Heart right ventricle (tissue), 16 donors: ENCODE measurements at places on chromosomes 3 and 15. TPM values are rescaled to one million over a fixed set of nuclear protein-coding genes. Genes with fewer than 3 reads are reported as not detected.

The SAXO2 gene
- 2.0 TPM for total RNA-seq

DNA sequence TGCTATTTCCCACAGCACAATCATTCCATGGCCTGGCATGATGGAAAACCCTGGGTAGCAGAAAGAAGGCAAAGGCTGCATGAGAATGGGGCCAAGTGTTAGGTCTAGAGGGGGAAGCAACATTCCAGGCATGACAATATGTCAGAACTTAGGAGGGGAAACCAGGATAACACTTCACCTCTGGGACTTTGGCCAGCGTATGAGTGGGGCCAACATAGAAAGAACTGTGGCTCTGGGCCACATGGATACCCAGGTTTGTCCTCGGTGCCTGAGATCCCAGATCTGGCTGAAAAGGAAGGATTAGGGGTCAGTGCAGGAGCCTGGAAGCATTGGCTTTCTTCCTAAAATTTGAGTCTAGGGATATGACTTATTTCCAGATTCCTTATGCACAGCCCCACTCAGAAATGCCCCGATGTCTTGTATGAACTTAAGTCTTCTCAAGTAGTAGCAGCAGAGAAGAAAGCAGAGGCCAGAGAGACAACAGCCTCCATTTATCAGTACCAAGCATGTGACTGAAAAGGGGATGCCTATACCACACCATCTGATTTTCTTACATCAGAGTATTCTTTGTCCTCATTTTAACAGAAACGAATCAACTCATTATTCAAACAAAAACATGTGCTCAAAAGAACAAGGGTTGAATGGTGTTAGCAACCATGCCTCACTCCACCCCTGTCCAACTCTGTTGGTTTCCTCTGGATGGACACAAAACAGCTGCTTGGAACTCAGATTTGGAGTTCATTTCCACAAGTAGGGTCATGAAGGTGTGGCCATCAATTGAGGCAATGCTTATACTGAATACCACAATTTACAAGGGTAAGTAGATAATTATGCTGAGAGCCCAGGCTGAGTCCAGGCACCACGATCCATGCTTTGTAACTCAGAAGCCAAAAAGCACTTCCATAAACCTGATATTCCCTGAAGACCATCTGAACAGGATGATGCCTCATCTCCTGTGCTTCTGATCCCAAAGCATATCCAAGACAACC is 43.7 kb upstream of the NDUFB4 start:
- H3K36me3 ChIP-seq: no peaks in the 10 kb centered on the region
- H3K4me1 ChIP-seq: peaks cover 20% of the 10 kb centered on the region
- no peak overlapping the region for H3K27ac ChIP-seq
- H3K27me3 ChIP-seq: no peaks in the 10 kb centered on the region
- peak; percentile 51 for DNase-seq

- H3K36me3 ChIP-seq: peaks cover 79% of the 10 kb centered on the region
- peaks cover 18% of the 10 kb centered on the region for H3K4me1 ChIP-seq
- DNase-seq: no peak
Observed at GRCh38 chr15:41901431-41901830, 7.6 kb upstream of the SPTBN5 start.

The ILDR1 gene
- not detected for total RNA-seq

DNA sequence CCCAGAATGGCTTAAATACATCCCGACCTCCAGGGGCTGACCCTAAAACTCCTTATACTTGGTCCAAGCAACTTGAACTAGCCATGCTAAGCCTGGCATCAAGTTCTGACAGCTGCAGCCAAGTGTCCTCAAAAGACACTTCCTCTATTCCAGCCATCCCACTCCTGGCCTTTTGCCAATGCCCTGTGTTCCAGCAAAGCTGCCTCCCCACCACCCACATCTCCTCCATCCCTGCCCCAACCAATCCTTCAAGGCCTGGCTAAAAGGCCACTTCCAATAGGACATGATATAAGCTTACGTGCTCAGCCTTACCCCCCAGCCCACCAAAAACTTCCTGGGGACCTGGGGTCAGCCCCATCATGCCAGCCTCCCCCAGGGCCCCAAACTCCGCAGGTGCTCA is 40.9 kb downstream of the SEMA3G start:
- DNase-seq: no peak
- no peaks in the 10 kb centered on the region for H3K27me3 ChIP-seq
- H3K4me1 ChIP-seq: peaks cover 15% of the 10 kb centered on the region

GRCh38 chr15:72497402-72497801 is 23.3 kb downstream of the ARIH1 start:
- H3K4me1 ChIP-seq: peaks cover 42% of the 10 kb centered on the region
- DNase-seq: no peak

- H3K27me3 ChIP-seq: no peaks in the 10 kb centered on the region
- H3K27ac ChIP-seq: no peak overlapping the region
- no peak for DNase-seq
- no peak overlapping the region for H3K4me3 ChIP-seq
Observed at GRCh38 chr3:112379020-112379690, 46.2 kb downstream of the CD200 start.

The AADAC gene
- not detected for total RNA-seq

DNA sequence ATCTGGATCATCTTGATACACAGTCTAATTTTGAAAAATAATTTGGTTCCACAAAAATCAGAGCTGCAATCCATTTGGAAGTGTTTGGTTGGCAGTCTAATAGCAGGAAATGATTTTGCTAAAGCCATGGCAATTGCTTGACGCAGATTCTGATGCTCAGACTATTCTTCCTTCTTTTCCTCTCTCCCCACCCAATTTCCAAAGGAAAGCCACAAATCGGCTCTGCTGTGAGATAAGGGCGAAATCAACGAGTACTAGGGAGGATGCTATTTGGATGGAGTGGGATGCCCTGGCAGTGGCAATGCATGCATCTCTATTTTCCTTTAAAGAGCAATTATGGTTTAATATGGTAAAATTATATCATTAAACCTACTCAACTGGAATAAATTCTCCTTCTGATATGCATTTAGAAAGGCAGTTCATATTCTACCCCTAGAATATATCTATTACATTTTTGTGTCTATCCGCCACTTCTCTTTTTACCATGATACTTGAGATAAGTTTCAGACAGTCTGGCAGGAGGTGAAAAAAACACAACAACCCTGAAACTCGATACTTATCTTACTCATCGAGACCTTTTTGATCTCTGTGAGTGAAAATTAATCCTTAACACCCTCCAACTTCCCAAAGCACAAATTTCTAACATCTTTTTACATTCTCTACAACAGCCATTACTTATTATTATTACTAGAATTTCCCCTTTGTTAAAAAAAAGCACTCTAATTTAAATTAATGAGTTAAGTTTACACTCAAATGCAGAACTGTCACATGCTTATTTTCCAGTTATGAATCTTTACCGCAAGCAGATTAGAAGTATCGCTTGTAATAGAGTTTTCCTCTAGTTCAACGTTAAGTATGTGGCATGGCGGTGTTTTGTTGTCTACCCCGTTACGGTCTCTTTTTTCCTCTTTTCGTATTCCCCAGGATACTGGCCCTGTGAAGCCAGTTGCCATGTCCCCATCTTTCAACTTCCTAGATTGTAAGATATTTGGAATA is 433.3 kb downstream of the FOXP1 start:
- no peak overlapping the region for H3K27ac ChIP-seq
- H3K27me3 ChIP-seq: no peaks in the 10 kb centered on the region
- no peak overlapping the region for H3K4me3 ChIP-seq
- H3K4me1 ChIP-seq: peaks cover 10% of the 10 kb centered on the region
- no peaks in the 10 kb centered on the region for H3K36me3 ChIP-seq

DNA sequence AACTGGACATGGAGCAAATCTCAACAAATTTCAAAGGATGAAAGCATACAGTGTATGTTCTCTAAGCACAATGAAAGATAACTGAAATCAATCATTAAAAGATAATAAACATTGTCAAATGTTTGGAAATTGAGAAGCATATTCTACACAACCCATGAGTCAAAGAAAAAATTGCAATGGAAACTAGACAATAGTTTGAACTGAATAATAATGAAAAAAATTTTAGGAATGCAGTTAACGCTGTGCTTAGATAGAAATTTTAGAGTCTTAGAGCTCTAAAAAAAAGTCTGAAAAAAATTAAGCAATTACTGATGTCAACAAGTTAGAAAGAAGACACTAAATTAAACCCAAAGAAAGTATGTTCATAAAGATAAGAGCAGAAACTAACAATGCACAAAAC is 15.5 kb downstream of the RABL3 start:
- no peaks in the 10 kb centered on the region for H3K27me3 ChIP-seq
- H3K36me3 ChIP-seq: no peaks in the 10 kb centered on the region
- no peak overlapping the region for H3K4me3 ChIP-seq
- no peak for DNase-seq

The SLC6A11 gene
- total RNA-seq: not detected
